ENCODE measurements at places on chromosomes 7 and 10.

DNA sequence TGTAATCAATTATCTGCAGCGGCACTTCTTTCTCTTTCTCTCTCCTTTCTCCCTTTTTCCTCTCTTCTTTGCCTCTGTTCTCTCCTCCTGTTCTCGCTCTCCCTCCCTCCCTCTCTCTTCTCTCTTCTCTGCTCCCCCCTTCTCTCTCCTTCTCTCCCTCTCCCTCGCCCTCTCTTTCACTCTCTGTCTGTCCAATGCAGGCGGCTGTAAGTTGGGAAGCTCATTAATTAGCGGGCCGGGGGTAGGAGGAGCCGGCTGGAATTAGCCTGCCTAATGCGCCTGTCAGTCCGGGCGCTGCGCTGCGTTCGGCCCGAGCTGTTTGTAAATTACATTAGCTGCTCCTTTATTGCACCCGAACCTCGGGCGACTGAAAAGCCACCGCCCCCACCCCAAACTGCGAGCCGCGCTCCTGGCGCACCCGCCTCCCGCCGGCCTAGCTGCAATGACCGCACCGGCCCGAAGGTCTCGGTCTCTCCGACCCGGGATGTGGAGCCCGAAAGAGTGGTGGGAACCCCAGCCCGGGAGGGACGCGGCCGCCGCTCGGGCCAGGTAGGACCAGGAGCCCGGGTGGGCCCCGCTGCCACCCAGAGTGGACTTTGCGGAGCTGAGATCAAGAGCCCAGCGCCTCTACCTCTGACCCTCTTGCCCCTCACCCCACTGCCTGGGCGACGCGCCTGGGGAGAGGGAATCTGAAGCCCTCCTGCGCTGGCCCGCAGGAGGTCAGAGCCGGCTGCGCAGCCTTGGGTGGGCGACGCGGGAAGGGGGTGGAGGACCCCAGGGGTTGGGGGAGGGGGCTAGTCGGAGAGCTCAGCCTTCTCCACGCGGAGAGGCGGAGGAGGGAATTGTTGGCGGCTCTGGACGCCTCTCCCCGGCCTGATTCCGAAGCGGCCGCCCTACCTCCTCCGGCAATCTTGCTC lies at the start of gene LBX1:
Gene LBX1 (minus strand): TSS at position 198 of the 917 bp plus-strand sequence. CDS start 648 bp downstream, outside the sequence.
- DNase-seq: no peak

DNA sequence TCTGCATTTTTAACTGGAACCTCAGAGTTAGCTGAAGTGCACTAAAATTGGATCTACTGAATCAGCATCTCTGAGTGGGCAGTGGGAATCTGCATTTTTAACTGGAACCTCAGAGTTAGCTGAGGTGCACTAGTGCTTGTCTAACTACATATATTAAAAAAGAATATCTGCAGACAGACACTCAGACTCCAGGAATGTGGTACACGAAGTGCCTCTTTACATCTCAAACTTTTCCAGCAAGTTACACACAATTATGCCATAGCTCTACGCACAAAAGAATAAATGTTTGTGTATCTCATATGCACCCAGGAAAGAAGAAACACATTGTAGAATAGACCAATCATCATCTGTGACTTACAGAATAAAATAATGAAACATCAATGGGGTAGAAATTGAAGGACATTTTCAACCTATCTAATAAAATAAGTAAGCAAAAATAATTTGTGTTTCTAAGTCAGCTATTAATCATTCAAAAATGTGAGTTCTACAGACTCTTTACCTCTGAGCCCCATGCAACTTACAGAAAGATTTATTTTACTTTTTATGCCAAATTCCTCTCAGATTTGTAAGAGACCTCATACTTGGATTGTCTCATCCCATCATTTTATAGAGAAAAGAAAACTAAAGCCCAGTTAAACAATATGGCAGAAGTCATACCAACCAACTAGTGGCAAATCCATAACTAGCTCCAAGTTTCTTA lies 28.3 kb downstream of the PPP1R3A start:
- no peak for DNase-seq

DNA sequence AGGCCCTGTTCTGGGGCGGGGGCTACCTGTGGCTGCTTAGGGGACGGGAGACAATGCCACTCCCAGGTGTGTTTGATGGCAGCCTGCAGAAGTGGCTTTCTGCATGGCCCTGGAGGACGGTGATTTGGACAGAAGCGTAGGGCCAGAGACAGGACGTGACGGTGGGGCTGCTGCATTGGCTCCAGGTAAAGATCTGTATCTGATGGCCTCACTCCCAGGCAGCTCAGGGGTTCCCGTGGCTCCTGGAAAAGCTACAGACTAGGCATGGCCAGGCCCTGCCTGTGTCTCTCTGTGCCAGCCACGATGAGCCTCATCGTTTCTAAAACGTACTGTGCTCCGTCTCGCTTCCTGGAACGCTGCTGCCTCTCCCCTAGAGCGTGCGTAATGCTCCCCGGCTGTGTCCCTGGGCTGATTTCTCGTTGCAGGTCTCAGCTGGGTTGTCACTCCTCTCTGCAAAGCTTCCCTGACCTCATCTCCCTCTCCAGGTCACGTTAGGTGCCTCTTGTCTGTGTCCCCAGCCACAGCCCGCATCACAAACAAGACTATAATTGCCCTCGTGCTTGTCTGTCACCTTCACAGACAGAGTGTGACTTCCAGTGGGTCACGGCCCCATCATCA lies 12.6 kb downstream of the GTF2IRD1 start:
- no peak for DNase-seq

- DNase-seq: no peak
Measured at GRCh38 chr10:15290150-15290549, 80.9 kb downstream of the FAM171A1 start.

GRCh38 chr10:130352291-130352645 lies 216.1 kb downstream of the GLRX3 start:
- DNase-seq: no peak

- no peak for DNase-seq
Measured at GRCh38 chr7:48781752-48782151, 142.6 kb upstream of the CDC14C start.

- DNase-seq: no peak
Measured at GRCh38 chr7:132390705-132391104, 185.6 kb downstream of the PLXNA4 start.

GRCh38 chr7:135362871-135363270 lies 129.2 kb downstream of the STRA8 start:
- no peak for DNase-seq

DNA sequence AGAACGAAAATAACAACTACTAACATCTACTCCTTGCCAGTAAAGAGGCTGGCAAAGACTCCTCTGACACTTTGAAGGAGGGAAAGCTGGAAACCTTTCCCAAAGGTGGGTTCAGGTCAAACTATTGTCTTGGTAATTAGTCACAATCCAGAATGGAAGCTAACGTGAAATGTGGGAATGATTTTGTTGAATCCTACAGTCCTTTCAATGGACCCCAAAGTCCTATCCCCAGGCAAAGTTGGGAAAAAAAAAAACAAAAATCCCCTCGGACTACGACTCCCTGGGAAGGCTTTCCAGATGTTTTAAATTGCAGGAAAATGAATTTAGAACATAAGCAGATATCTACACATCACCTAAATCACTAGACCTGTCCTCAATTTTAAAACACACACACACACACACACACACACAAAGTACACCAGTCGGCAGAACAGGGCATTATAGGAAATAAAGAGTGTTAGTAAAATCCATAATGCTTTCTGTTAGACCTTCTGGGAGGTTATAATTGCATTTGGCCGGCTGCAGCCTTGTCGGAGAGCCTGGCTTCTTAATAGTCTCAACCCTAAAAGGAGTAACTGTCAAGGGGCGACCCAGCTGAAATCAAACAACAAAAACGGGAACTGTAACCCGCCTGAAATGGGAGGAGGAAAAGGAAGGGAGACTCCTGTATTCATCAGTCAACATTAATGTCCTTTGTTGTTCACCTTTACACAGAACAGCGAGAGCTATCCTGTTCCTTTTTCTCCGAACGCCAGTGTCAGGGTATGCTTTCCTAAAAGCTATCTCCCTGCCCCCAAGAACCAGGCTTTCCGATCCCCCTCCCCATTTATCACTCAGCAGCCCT lies 1.5 kb downstream of the DOCK4 start:
- peak; percentile 35 for DNase-seq

DNA sequence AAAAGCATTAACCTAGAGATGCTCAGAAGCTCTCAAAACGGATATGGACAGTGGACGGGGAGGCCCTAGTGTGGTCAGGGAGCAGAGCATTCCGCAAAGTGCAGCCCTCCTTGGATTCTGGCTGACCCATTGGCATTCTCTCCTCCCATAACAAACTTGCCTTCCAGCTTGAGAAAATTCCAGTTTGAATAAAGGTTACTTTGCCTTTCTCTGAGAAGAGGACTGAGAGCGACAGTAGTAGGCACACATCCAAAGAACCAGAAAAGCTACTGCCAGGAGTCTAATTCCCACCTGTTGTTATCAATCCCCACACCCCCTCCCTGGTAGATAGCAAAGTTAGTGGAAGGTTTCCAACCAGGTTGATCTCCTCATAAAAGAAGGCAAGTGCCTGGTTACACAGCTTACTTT lies 84.7 kb upstream of the TRIL start:
- no peak for DNase-seq

- DNase-seq: no peak
Measured at GRCh38 chr10:10657139-10657760, 360.4 kb upstream of the CELF2 start.

- no peak for DNase-seq
Measured at GRCh38 chr10:70223728-70224127, 9.5 kb downstream of the PPA1 start.

GRCh38 chr10:68235111-68235510 lies 3.2 kb upstream of the ATOH7 start:
- no peak for DNase-seq

DNA sequence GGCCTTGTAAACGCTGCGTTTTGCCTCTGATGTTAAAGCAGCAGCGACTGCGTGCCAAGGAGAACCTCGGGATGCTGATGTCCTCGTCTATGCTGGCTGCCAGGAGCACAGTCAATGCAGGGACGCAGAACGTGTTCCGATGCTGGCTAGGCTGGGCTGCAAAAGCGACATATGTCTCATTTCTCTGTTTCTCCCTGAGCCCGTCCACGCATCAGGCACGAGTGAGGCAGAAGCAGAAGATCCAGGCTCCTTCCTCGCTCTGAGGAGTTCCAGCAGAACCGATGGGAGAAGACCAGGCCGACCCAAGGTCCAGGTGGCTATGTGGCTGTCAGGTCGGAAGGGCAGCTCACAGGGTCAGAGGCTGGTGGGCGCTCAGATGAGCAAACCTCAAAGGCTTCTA lies 3.7 kb upstream of the FOXL3 start:
- no peak for DNase-seq

DNA sequence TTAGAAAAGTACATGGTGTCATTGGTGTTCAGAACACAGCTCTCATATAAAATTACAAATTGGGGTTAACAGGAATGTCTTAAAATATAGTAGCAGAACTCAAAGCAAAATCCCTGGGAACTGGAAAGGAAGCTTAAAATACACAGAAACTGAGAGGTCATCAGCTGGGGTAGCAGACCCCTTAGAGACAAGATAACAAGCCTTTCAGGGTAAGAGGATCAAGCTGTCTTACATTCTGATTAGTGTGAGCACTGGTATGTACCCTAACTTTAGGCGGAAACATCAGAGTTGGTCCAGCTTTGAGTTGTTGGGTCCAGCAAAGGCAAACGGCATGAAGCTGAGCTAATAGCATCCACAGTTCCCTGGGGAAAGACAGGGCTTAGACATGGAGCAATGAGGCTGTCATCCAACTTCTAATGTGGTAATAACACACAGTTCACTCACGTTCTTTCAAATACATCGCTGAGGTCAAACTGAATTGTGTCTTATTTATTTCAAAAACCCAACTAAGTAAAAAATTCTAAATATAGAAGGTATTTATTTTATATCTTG lies 32.6 kb downstream of the ARHGAP21 start:
- DNase-seq: no peak

Data from memory B cell (primary cell).